ENCODE measurements at places on chromosomes 3 and 15.

DNA sequence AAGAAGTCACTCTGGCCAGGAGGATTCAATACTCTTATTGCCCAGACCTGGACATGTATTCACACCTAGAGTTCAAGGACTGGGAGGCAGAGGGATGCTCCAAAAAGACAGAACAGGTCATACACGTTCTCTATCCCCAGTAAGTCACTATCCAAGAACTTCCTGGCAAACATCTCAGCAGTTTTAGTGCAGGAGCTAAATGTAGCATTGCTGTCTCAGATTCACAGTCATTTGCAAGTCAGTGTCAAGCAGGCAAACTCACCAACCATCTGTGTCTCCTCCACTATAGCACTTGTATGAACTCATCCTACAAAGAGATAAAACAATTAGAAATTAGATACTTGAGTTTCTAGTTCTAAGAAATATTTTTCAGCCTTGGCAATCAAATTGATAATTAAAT, 38.4 kb downstream of the ABHD17C start:
- DNase-seq, result no peak

DNA sequence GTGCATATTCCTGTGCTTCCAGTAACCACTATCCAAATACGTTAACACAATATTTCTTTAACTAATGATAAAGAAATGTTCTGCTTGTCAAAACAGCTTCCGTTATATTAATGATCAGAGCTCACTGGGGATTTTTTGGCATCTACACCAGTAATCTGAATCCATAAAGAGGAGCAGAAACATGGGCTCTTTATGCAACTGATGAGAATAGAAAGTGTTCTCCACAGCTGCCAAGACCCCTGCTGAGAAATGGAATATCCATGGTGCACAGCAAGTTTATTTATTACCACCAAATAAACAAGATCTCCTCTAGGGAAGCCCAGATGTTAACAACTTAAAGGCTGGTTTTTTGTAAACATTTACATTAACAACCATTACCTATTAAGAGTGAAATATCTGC, 54.5 kb downstream of the ALDH1A2 start:
- DNase-seq, result no peak

DNA sequence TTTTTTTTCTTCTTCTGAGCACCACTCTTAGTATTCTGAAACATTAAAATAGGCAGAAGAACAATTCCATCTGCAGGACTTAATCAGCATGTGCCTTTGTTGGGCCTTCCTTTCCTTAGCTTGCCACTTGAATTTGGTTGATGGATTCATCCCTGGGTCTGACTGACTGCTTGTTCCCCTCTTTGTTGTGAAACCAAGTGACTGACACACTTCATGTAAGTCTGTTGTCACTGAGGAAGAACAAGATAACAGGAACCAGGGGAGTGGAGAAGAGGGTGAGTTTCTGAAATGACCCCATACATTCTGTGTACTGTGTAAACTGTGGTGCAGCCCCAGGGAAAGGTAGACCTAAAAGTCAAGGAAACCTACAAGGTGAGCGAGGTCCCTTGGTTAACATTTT, 188.7 kb upstream of the TBC1D5 start:
- no peak for DNase-seq

GRCh38 chr15:74208901-74209559, 6.4 kb upstream of the STRA6 start:
- DNase-seq, result no peak

- DNase-seq, result no peak
These were observed 550.2 kb downstream of the PYDC2 start for GRCh38 chr3:192011137-192011536.

DNA sequence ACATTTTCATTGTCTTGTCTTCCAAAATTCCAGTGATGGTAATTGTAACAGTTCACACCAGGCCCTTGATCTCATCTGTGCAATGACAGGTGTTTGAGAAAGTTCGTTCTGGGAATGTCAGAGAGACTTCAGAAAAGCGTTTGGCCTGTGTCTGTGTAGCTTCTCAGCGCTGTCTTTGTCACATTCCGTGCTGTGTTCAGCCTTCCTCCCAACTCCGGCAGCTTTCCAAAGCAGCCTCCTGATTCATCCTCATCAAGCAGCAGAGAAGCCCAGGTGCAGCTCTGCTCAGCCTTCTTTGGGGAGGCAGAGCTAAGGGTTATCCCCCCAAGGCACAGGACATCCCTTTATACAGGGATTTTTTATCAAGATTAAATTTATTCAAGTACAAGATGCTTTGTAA, 494.0 kb upstream of the SUCLG2 start:
- DNase-seq, result no peak

DNA sequence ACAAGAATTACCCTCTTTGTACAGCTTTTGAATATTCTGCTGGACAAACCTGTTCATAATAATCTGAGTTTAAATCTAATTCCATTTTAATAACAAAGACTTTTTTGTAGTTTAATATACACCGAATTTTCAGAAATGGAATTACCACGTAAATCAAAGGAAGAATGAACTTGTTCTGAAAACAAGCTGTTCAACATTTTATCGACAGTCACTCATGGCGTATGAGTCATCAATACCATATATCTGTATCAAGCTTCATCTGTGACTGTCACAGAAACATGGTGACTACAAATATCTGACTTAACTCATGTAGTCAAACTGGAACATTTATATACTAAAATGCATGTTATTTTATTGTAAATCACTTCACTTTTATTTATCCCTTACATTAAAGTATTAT, 90.0 kb downstream of the EFL1 start:
- no peak for DNase-seq

- no peak for DNase-seq
These were observed 345.4 kb downstream of the ERC2 start for GRCh38 chr3:56122911-56123310.

DNA sequence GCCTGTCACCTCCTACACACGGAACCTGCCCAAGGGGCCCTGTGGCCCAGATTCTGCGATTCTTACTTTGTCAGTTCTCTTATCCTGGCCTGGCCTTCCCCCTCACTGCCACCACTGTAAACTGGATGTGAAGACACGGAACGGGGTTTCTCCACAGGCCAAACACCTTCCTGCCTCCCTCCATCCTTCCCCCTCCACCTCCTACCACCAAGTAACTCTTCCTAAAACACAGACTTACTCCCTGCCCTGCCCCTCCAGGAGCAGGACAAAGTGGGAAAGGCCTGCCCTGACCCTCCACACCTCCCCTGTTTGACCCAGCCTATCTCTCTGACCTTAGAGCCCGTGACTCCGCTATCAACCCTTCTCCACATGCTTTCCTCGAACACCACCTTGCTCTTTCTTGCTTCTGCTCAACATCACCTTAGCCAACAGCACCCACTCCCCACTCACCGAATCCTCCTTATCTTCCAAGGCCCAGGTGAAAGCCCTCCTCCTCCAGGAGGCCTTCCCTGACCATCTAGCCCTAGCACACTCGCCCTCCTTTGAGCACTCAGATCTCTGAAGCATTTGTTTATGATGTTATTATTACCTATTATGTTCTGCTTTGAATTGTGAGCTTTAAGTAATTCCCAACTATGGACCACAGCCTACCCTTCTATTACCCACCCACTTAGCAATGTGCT, 7.6 kb downstream of the CA12 start:
- no peak for DNase-seq

- no peak for DNase-seq
These were observed 64.5 kb downstream of the KLHL25 start for GRCh38 chr15:85730001-85730820.

DNA sequence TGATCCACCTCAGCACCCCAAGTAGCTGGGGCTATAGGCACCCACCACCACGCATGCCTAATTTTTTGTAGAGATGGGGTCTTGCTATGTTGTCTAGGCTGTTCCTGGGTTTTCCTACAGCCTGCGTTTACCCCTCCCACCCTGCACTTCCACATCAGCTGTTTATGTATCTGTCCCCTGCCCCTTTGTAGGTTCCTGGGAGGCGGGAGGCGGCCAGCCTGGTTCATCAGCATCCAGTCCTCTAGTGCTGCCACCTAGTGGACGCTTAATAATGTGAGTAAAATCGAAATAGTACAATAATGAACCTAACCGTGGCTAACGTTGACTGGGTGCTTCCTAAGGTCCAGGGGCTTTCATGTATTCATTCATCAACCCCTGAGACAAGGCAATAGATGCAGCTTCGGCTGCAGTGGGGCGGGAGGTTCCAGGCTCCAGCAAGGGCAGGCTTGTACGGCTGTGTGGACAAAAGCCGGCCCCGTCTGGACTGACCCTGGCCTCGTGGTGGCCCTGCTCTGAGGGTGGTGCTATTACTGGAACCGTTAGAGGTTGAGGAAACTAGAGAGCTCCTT, 1.2 kb upstream of the LCTL start:
- DNase-seq, result peak; percentile 54

DNA sequence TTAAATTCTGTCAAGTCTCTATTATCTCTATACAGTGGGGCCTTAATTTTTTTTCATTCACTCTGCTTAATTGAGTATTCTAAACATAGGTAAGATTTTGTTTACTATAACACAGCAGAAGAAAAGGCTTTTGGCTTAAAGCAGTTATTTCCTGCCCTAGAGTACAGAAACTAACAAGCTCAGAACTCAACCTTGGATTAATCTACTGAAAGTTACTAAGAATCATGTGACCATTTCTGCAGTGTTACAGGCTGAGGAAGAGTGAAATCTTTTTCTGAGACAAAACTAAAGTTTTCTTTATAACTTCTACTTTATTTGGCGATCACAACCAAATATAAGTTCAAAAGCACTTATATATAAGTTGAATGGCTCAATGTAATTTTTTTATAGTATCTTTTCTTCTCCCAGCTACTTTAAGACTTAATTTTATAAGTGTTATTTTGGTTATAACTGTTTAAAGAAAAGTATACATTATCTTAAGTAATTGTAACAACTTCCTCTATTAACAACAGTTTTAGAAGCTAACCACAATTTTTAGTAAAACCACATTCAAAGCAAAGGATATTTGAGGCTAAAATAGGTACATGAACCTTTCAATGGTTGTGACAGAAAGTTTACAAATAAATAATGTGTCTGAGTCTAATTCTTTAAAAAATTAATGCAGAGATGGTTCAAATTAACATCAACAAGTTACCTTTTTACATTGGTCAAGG, 240.6 kb upstream of the NAALADL2 start:
- no peak for DNase-seq

GRCh38 chr3:101243285-101244211, 76.8 kb downstream of the IMPG2 start:
- DNase-seq, result peak; percentile 35

- DNase-seq, result no peak
These were observed 456 bp upstream of the TMEM62 start for GRCh38 chr15:43132830-43133429.

DNA sequence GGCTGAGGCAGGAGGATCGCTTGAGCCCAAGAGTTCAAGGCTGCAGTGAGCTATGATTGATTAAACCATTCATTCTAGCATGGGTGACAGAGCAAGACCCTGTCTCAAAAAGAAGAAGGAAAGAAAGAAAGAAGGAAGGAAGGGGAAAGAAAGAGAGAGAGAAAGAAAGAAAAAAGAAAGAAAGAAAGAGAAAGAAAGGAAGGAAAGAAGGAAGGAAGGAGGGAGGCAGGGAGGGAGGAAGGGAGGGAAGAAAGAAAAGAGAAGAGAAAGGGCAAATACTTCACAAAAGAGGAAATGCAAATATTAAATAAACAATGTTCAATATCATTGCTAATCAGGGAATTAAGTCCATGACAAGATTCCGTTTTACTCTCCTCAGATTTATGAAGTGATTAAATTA, 4.0 kb upstream of the KIF7 start:
- DNase-seq, result no peak

- DNase-seq, result no peak
These were observed 87.8 kb upstream of the LMOD3 start for GRCh38 chr3:69210068-69210730.

DNA sequence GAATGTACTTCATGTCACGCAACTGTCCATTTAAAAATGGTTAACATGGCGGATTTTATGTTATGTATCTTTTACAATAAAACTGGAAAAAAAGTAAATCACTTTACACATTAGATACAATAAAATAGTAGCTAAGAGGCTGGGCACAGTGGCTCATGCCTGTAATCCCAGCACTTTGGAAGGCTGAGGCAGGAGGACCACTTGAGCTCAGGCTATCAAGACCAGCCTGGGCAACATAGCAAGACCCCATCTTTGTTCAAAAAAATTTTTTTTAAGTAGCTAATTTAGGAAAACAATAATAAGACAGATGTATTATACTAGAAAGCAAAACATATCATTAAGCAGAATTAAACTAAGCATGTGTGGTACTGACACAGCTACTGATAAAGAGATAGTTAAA, 11.5 kb downstream of the RNF168 start:
- no peak for DNase-seq

GRCh38 chr3:67458896-67459530, 195.4 kb downstream of the SUCLG2 start:
- no peak for DNase-seq

Data from activated T-cell treated with anti-CD3 and anti-CD28 coated beads, Interleukin-2, amount 50 U/mL, for 48 hours (primary cell).